ENCODE measurements at places on chromosomes 5 and 9. TPM values are rescaled to one million over a fixed set of nuclear protein-coding genes. Genes with fewer than 3 reads are reported as not detected.

Gene GOLGA1
- total RNA-seq, result 12.6 TPM

Gene TENT4A
- 14.3 TPM for total RNA-seq

Gene TMEM141
- total RNA-seq, result 55.1 TPM

Gene MSX2
- not detected for total RNA-seq

Gene FSD1L
- 0.50 TPM for total RNA-seq

Gene SUSD3
- total RNA-seq, result 49.7 TPM

Gene GLRA1
- not detected for total RNA-seq

Gene SH2D3C
- total RNA-seq, result 3.4 TPM

Gene MEIKIN
- total RNA-seq, result not detected

Gene MACROH2A1
- 42.9 TPM for total RNA-seq

Gene PCDHGC5
- total RNA-seq, result 0.40 TPM

Gene PDE6A
- not detected for total RNA-seq

Gene AFAP1L1
- total RNA-seq, result 2.6 TPM

Gene STARD4
- 8.2 TPM for total RNA-seq

Gene ABO
- 0.03 TPM for total RNA-seq

Gene SLC25A2
- total RNA-seq, result 0.25 TPM

Gene FRMD3
- 0.53 TPM for total RNA-seq

Gene CPEB4
- total RNA-seq, result 28.2 TPM

Gene FAM170A
- total RNA-seq, result not detected

Gene CEL
- 7.7 TPM for total RNA-seq

Gene PCDHB10
- 0.28 TPM for total RNA-seq

Gene SV2C
- total RNA-seq, result not detected

Gene GPR151
- total RNA-seq, result not detected

Gene PCDHA3
- total RNA-seq, result 0.05 TPM

Gene SH3RF2
- total RNA-seq, result 18.0 TPM

Gene ADAMTS2
- 11.9 TPM for total RNA-seq

Gene IL13
- total RNA-seq, result not detected

Gene PCDHA13
- total RNA-seq, result 0.28 TPM

Gene DMRTA1
- 6.9 TPM for total RNA-seq

Gene SOHLH1
- not detected for total RNA-seq

Gene ZNF366
- total RNA-seq, result 1.7 TPM

Gene FUT7
- total RNA-seq, result 0.08 TPM

Gene C8G
- 411 TPM for total RNA-seq

Gene SH3PXD2B
- 3.8 TPM for total RNA-seq

Gene NR6A1
- 2.4 TPM for total RNA-seq

Gene C7
- 96.0 TPM for total RNA-seq

Gene FOXI1
- total RNA-seq, result not detected

Gene WDR38
- total RNA-seq, result not detected

Gene ROR2
- total RNA-seq, result 0.15 TPM

Gene SUSD1
- 3.2 TPM for total RNA-seq

Gene UNC13B
- total RNA-seq, result 21.4 TPM
